Fibroblast of skin of abdomen (primary cell): ENCODE measurements at places on chromosomes 16 and 17.

DNA sequence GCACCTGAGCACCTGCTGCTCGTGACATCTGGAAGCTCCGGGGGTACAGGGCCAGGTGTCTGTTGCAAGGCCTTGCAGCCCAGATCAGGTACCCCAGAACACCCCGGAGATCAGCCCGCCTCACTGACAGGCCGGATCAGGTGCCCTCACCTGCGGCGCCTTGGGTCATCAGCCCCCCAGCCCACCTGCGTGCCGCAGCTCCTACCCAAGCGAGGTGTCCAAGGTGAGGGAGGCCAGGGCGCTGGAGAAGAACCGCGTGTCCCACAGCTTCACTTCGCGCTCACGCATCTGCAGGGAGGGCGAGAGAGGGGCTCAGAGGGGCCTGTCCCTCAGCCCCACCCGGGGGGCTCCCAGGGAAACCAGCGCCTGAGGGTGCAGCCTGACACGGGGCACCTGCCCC lies 16.1 kb downstream of the VASN start:
- no peak for DNase-seq

DNA sequence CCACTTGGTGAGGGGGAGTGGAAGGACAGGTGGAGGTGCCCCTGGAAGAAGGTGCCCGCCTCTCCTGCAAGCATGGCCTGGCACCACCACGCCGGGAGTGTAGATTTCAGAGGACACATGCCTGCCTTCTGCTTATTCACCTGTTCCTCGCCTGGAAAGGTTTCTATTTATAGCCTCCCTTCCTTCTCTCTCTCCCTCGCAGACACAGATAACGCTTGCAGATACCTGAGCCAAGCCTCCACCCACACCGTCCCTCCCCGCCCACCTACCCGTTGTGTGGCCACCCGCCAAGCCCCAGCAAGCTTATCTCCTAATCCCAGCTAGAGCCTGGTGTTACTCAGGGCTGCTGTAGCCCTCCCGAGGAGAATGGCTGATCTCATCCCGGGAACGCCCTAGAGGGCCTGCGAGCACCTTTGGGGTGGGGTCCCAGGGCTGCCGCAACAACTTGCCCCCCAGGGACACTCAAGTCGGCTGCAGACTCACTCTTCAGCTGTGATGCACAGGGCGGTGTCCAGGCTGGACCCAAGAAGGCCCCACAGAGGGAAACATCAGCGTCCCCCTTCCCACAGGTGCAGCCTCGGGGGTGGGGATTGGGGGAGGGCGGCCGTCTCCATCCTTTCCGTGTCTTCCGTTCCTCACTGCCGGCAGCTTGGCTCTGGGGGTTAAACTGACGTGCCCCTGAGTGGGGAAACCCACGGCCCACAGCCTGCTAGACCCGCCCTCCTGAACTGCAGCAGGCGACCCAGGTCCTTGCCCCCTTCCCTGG lies 1.9 kb upstream of the SNAI3 start:
- DNase-seq = no peak

DNA sequence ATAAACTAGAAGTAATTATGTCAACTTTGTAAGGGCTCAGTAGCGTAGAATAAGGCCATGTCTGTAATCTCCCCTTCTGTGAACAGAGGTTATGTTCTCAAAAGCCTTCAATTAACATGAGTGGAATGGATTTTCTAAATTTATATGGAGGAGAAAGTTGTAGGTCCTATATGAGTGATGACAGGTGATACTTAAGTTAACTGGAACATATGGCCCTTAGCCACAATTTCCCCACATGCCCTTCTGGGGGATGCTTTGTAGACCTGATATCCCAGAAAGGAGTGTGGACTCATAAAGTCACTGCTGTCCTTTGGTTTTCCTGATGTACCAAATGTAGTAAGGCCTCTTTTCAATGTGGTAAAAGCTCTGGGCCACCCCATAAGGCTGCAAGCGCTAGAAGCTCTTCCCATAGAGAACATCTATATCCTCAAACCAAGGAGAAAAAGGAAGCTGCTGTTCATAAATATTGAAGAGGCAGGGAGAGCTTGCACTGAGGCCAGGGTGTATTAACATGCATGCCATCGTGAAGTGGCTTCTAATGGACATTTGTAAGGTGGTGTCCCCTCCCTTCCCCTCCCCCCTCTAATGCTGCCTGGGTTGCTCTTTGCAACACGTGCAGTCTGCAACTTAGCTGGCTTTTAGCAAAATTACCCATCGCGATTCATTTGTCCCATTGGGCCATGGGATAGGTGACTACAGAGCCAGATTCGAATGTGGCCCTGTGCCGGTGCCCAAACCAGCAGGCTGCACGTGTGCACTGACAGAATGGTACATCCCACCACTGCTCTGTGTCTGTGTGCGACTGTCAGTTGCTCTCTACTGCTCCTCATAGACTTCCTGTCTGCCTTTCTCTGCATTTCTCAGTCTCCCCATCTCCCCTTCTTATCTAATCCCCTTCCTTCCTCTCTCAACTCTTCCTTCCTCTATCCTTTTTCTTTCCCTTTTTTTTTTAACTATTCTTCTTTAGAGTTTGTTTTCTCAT lies 269.0 kb downstream of the WWOX start:
- no peak for DNase-seq

DNA sequence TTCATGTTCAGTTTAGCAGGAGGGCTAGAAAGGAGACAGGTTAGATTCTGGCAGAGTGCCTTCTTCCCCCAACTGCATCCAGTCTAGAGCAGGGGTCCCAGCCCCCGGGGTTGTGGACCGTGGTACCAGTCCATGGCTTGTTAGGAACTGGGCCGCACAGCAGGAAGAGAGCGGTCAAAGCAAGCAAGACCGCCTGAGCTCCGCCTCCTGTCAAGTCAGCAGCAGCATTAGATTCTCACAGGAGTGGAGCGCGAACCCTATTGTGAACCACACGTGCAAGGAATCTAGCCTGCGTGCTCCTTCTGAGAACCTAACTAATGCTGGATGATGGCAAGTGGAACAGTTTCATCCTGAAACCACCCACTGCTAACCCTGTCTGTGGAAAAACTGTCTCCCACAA lies 95.0 kb downstream of the HIC1 start:
- no peak for DNase-seq

GRCh38 chr16:69443927-69444631 lies 19.7 kb downstream of the CYB5B start:
- DNase-seq = peak; percentile 29

- no peak for DNase-seq
Observed at GRCh38 chr17:37405955-37406634, 541 bp downstream of the ACACA start.

- DNase-seq = no peak
Observed at GRCh38 chr17:76528528-76529223, 8.8 kb downstream of the CYGB start.

DNA sequence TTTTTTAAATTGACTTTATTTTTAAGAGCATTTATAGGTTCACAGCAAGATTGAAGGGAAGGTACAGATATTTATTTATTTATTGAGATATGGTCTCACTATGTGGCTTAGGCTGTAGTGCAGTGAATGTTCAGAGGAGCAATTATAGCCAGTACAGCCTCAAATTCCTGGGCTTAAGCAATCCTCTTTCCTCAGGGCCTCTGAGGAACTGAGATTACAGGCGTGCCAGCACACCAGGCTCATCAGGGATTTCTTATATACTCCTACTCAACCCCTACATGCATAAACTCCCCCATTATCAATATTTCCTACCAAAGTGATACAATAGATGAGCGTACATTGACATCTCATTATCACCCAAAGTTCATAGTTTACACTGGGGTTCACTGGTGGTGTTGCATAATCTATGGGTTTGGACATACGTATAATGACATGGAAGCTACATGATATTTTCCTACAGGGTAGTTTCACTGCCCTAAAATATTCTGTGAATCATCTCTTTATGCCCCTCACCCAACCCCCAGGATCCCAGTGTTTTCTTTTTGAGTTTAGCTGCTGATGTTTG lies 33.5 kb downstream of the HS3ST3B1 start:
- no peak for DNase-seq

DNA sequence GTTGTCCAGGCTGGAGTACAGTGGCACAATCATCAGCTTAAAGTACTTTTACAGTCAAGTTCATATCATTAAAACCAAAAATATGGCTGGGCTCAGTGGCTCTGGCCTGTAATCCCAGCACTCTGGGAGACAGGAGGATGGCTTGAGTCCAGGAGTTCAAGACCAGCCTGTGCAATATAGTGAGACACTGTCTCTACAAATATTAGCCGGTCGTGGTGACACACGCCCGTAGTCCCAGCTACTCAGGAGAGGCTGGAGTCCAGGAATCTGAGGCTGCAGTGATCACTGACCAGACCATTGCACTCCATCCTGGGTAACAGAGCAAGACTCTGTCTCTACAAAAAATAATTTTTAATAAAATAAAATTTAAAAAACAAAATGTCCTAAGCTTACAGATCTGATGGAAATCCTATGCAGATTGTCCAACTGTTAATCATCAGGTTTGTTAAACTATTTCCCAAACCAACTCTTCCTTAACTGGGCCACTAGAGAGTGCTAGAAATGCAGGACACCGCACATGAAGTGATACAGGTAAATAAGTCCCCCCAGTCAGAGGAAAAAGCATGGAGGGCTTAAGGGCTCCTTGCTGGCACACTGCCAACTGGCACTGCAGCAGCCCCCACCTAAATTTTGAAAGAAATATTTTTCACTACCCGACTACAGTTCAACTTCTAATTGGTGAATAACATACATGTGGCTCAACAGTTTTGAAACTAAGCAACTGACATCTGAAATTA lies 2.8 kb downstream of the USP22 start:
- peak; percentile 61 for DNase-seq

- no peak for DNase-seq
Observed at GRCh38 chr16:23069844-23070243, 79.4 kb downstream of the USP31 start.

- DNase-seq = no peak
Observed at GRCh38 chr16:15552507-15552906, 90.4 kb downstream of the MARF1 start.

DNA sequence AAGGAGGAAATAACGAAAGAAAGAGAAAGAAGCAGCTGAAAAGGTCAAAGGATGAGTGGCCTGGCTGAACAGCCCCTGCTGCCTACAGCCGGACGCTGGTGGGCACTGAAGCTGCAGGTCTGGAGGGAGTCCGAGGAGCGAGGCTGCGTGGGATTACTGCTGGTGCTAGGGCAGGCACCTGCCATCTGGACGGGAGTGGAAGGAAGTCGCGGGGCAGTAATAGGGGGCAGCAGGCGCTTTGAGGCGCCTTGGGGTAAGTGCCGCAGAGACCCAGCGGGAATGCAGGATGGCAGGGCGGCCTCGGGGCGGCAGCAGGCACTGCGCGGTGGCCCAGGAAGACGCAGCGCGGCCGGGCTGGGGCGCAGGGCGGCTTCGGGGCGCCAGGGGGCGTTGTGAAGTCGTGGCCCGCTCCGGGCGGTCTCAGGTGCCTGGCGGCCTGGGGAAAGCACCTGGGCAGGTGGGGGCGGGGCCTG lies 303 bp upstream of the SCNN1G start:
- DNase-seq = peak; percentile 26

DNA sequence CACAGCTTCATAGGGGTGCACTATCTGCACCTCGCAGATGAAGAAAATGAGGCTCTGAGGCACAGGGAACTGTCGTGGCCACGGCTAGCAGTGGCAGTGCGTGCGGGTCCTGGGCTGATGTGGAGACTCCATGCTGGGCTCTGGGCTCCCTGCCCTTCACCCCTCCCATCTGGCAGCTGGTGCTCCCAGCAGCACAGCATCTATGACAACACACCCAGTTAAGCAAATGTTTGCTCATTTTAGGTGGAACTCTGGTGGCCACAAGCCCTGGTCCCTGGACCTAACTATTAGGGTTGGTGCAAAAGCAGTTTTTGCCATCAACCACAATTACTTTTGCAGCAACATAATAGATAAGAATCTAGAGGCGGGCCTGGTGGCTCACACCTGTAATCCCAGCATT lies 30.9 kb downstream of the IFT140 start:
- no peak for DNase-seq

- DNase-seq = peak; percentile 30
Observed at GRCh38 chr17:4074831-4075495, 67.9 kb downstream of the ZZEF1 start.

- DNase-seq = peak; percentile 94
Observed at GRCh38 chr17:3594051-3594800, 15.0 kb downstream of the TRPV1 start.

DNA sequence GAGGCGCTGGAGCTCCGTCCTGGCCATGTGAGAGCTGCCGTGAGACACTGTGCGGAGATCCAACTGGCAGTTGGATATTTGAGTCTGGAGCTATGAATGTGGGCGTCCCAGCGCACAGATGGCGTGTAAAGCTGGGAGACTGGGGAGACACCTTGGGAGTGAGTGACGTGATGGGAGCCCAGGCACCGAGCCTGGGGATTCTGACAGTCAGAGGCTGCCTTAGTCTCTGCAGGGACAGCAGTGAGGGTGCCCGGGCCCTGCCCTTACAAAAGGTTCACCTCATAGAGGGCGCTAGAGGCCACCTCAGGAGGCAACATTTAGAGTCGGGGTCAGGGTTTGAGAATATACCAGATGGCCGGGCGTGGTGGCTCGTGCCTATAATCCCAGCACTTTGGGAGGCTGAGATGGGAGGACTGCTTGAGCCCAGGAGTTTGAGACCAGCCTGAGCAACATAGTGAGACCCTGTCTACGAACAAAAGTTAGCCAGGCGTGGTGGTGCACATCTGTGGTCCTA lies 194.1 kb upstream of the GSE1 start:
- DNase-seq = no peak

GRCh38 chr17:82985973-82986372 lies 93.4 kb upstream of the METRNL start:
- peak; percentile 29 for DNase-seq

GRCh38 chr16:14602443-14602963 lies 27.6 kb downstream of the PARN start:
- DNase-seq = no peak

DNA sequence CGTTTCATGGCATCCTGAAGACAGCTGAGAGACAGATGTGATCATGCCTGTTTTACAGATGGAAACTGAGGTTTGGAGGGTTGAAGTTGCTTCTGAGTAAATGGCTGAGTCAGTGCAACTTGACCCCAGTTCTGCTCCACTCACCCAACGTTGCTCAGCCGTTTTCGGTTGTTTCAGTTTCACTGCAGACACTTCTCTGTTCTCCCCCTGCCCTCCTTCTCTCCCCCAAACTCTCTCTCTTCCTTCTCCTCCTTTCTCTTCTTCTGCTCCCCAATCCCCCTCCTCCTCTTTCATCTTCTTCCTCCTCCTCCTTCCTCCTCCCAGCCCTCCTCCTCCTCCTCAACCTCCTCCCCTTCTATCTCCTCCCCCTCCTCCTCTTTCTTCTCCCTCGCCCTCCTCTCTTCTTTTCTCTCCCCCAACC lies 9.4 kb upstream of the CEP20 start:
- DNase-seq = peak; percentile 65

- DNase-seq = no peak
Observed at GRCh38 chr16:54425068-54425467, 138.5 kb upstream of the IRX3 start.

DNA sequence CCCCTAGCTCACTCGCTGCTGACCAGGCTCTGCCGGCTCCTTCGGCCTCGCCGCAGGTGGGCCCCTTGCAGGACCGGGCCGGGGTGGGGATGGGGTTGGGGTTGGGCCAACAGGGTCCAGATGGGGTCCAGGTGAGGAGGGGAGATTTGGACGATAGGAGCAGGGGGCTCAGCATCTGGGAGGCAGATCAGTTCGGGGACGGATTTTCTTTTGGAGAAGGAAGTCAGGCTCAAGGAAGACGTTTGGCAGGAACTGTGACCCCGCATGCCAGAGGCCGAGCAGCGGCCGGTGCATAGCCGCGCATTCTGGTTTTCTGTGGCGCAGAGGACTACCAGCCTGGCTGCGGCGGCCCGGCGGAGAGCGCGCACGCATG lies 845 bp upstream of the ALDOA start:
- DNase-seq = no peak

- DNase-seq = peak; percentile 68
Observed at GRCh38 chr17:76243826-76244679, 3.8 kb upstream of the RNF157 start.

GRCh38 chr16:81752225-81752875 lies 26.7 kb upstream of the PLCG2 start:
- no peak for DNase-seq
